ENCODE measurements at places on chromosomes 1 and 21.

GRCh38 chr1:183543619-183544204 lies 46.5 kb downstream of the NCF2 start:
- DNase-seq: peak; percentile 20

DNA sequence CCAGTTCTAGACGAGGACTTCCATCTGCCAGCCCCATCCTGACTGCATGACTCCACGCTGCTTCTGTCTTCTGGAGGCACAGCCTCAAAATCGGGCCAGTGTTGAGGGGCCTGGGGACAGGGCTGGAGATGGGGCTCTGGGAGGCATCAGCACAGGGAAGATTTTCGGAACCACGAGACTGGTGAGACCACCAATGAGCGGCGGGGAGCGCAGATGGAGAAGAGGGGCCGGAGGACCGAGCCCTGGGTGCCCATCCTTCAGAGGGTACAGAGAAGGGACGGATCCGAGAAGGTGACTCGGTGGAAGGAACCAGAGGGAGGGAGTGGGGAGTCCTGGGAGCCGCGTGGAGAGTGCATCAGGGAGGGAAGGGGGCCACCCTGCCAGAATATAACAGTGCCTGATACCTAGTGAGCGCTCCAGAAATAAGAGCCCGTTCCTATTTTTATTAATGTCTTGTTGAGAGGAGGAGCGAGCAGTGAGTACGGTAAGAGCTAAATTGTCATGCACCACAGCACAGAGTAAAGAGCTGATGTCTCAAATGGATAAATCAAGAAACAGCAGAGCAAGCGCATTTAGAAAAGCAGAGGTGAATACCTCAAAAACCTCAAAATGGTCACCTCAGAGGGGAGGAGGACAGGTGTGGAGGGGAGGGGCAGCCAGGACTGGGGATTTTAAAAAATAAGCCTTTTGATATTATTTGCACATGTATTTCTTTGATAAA lies 26.2 kb upstream of the KIF26B start:
- no peak for DNase-seq

GRCh38 chr1:236063919-236064673 lies 794 bp downstream of the NID1 start:
- DNase-seq: no peak

DNA sequence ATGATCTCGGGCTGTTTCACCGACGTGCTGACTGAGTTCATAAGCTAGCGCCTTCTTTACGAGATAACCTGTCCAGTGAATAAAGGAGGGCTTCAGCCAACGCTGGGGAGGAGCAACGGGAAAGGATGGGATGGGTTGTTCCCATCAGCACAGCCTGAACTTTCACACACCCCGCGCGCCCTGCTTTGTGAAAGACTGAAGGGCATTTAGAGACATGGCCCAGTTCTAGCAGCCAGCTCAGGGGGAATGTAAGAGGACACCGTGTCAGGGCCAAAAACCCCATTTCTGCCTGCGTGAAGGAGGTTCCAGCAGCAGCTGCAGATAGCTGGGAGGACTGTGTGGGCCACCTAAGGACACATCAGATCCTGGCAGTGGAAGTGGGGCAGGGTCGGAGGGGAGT lies 255.1 kb upstream of the RAB4A start:
- DNase-seq: no peak

DNA sequence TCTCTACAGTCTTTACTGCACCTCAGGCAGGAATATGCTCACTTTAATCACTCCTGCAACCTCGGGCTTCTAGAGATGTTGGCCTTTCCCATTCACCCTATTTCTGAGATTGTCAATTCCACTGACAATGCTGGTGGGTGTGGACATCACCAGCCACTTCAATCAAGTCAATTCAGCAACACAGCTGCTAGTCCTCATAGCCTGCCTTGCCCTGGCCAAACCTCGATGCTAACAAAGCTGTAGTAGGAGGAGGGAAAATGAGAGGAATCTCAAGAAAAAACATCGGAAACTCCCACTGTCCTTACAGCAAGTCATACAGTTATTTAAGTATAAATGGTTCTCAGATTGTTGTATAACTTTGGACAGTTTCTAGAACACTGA lies 155.0 kb downstream of the KCNH1 start:
- no peak for DNase-seq

DNA sequence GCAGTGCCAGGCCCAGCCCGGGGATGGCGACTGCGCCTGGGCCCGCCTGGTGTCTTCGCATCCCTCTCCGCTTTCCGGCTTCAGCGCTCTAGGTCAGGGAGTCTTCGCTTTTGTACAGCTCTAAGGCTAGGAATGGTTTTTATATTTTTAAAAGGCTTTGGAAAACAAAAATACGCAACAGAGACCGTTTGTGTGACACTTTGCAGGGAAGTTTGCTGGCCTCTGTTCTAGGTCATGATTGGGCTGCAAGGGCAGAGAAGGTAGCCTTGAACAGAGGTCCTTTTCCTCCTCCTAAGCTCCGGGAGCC lies 719 bp downstream of the SOD1 start:
- no peak for DNase-seq

DNA sequence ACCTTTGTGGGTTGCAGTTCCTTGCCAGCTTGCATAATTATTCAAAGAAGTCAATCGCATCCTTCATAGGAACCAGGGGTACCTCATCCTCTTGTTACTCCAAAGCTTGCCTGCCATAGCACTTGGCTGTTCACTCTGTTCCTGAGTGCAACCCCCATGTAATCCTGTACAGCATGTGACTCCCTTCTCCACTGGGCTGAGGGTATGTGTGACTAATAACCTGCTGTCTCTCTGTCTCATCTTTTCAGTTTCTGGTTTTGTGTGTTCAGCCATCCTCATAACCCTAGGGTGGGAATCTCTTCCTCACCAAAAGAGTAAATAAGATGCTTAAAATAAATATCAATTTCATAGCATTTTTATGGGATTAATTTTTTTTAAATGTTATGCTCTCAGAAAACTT lies 351.9 kb downstream of the S1PR1 start:
- DNase-seq: no peak

- no peak for DNase-seq
Measured at GRCh38 chr1:93221913-93222312, 41.4 kb downstream of the CCDC18 start.

DNA sequence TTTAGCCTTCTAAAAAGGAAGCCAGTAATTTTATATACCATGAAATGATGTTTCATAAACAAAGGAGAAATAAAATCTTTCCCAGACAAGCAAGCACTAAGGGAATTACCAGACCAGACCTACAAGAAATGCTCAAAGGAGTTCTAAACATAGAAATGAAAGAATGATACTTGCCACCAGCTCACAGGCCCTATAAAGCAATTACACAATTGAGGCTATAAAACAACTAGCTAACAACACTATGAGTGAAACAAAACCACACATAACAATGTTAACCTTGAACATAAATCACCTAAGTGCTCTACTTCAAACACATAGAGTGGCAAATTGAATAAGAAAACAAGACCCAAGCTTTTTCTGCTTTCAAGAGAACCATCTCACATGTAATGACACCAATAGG lies 123.8 kb downstream of the BARHL2 start:
- DNase-seq: no peak

DNA sequence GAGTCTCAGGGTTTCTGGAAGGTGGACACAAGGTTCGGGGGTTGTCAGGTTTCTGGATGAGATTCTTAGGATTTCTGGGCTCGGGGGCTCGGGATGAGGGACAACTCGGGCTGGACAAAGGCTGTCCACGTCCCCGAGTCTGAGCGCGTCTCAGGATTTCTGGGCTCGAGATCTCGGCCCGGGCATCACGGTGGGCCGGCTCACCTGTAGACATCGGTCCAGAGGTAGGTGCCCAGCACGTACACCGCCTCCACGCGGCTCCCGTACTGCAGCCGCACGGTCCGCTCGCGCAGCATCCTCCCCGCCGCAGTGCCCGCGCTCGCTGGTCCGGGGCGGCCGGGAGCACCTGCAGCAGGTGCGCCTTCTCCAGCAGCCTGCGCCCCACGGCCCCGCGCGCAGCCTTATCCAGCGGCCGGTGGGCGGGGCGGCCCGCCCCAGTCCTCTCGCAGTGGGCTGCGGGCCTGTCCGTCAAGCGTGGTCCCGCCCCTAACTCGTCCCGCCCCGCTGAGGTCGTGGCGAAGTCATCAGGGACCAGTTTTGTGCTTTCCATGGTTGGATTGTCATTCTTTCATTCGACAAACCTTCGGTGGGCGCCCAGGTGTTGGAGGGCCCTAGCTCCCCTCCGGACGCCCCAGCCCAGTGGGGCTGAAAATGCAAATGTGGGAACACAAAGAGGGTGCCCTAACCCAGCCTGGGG lies at the start of gene PADI2:
Gene PADI2 (minus strand): TSS at position 376 of the 697 bp plus-strand sequence. CDS start 80 bp downstream, at position 296.
- DNase-seq: peak; percentile 66

- no peak for DNase-seq
Measured at GRCh38 chr1:107132780-107133179, 8.1 kb upstream of the NTNG1 start.

GRCh38 chr1:188089461-188089860 lies 1260.7 kb downstream of the PLA2G4A start:
- DNase-seq: no peak

- DNase-seq: no peak
Measured at GRCh38 chr1:201739080-201739479, 89.9 kb upstream of the IPO9 start.

DNA sequence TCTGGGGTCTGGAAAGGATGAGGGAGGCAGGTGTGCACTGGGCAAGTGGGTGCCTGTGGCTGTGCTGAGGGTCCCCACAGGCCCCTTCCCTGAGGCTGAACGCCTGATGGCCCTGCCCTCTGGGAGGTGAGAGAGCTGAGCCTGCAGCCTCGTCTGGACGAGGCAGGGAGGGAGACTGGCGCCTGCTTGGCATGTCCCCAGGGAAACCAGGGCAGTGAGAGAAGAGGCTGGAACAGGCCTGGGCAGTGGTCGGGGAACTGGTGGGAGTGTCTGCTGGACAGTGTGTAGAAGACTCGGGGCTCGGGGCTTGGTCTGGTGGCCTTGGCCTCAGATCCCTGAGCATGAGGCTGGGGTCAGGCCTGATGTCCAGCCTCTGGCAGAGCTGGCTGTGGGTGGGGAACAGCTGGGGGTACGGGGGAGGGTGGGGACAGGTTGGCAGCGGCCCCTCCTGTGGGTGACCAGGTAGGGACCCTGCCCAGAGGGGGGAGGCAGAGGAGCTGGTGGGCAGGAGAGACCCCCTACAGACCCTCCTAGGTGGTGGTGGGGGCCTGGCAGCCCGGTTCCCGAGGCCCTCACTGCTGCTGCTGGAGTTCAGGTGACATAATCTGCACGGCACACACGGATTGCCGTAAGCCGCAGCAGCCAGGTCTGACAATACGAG lies 30.8 kb upstream of the PLCH2 start:
- no peak for DNase-seq

DNA sequence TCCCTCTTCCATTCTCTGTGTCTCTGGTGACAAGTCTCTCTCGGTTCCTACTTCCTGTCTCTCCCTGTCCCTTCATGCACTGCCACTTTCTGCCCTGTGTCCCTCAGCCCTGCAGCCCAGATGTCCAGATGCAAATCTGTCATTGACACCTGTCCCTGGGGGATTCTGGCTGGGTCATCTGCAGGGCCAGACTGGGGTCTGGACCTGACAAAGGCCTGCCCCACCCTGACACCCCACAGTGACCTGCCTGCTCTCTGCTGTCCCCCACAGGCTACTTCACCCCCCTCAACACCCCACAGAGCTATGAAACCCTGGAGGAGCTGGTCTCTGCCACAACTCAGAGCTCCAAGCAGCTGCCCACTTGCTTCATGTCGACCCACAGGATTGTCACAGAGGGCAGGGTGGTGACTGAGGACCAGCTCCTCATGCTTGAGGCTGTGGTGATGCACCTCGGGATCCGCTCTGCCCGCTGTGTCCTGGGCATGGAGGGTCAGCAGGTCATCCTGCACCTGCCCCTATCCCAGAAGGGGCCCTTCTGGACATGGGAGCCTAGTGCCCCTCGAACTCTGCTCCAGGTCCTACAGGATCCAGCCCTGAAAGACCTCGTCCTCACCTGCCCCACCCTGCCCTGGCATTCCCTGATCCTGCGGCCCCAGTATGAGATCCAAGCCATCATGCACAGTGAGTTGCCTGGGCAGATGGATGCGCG lies 7.2 kb downstream of the THEMIS2 start:
- no peak for DNase-seq

GRCh38 chr1:29590583-29591565 lies 354.6 kb downstream of the PTPRU start:
- DNase-seq: no peak

All from DMS153 (cell line).